Epithelial cell of esophagus (primary cell): ENCODE measurements at places on chromosomes 3 and 15.

DNA sequence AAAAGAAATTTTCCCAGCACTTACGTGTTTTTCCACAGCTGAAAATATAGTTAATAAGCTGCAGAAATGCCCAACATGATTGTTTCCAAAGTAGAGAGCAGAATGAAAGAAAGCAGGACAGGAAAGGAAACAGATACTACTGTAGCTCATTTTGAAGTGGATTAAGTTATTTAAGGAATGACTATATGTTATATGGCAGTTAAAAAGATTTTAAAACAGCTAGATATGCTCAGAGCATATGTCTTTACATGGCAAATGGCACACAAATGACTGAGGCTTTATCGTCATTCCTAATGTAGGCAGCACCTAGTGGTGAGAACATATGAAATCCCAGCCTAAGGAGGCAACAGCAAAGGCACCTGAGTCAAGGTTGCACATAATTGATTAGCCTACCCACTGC, 106.6 kb upstream of the SEMA6D start:
- no peak for DNase-seq

DNA sequence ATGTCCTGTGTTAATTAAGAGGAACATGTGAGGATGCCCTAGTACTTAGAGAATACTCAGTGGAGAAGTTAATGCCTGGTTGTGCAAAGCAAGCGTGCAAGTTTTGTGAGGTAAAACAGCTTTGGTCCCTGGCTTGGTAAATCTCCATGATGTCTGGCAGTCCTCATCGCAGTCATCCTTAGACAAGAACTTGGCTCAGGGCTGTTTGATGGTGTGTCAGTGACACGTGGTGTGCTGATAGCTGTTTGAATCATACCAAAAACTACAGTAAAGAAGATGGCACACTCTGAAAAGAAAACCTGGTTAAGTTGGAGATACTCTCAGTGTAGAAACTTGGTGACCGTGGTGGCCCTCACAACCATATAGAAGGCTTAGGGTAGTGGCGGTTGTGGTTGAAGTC, 361.7 kb downstream of the FEZF2 start:
- DNase-seq = peak; percentile 55

GRCh38 chr3:139132976-139133375, 88.3 kb upstream of the PRR23C start:
- DNase-seq = no peak

GRCh38 chr3:171388527-171388926, 71.7 kb downstream of the TNIK start:
- no peak for DNase-seq

DNA sequence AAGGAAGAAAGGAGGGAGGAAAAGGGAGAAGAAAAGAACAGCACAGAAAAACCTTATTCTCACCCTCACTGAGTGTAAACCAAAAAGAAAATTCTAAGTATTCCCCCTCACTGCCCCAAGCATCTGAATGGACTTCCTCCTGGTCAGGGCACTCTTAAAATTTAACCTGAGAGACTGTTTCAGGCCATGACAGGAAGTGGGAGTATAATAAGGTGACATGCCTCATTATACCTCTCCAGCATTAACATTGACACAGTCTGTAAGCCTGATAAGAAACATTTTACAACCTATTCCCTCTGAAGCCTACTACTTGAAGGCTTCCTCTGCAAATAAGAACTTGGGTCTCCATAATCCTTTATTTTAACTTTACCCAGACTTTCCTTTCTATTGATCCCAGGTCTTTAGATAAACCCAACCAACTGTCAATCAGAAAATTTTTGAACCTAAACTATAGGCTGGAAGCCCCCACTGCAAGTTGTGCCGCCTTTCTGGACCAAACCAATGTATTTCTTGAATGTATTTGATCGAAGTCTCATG, 41.7 kb downstream of the SLCO2A1 start:
- no peak for DNase-seq

DNA sequence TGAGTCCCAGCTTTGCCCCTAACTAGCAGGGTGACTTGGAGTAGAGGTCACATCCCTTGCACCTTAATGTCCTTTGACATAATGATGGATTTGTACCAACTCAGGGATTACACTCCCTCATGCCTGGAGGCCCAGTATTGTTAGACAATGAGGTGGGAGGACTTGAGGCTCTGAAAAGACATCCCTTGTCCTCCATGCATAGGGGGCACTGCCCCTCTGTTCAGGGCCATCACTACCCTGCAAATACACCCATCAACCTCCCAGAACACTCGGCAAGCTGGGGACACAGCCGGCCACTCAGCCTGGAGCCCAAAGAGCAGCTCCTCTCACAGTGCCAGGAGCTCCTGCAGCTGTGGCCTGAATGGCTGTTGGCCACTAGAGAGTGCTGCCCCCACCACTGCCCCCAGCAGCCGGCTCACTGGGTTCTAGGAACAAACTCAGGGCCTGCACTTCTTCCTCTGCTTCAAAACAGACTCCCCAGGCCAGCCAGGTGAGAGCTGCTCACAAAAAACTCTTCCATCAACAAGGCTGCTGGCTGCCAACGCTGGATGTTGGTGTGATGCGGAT, 90.2 kb downstream of the GABRB3 start:
- no peak for DNase-seq

- no peak for DNase-seq
Measured at GRCh38 chr3:77324105-77324504, 284.2 kb downstream of the ROBO2 start.

GRCh38 chr15:75416584-75416983, 34.9 kb downstream of the SIN3A start:
- DNase-seq = no peak

- DNase-seq = no peak
Measured at GRCh38 chr15:35182841-35183479, 97.9 kb upstream of the NANOGP8 start.

DNA sequence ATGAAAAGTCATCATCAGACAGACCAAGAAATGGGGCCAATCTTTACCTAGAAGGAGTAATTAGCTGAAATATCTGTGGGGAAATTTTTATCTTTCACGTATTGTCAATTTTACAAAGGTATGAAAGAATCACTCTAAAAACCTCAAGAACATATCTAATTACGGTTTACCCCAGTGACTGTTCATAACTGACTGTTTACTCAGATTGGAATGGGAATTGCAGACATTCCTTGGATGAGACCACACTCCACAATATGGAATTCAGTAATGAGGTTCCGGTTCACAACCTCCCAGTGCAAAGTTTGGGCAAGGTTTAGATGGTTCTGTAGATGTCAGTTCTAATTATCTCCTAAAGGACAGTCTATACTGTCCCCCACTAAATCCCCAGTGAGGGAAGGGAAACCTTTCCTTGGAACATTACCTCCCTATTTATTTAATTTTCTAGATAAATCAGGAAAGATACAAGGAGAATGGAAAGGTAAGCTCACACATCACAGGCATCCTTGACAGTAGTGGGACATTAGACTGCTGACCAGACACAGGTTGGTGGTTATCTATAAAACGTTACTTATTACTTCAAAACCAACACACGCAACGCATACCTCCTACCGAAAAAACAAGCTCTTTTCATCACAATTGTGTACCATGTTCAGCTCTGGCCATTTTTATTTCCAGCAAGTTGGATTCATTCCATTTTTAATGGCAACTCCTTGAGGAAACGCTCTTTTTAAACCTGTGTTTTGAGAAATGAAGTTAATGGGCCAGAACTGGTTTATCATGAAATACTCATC, 129.9 kb downstream of the RORA start:
- no peak for DNase-seq

GRCh38 chr3:149474250-149474817, at the start of gene TM4SF4:
Gene TM4SF4, plus strand, starts transcription at chr3:149474697. Its CDS starts 181 bp downstream, at chr3:149474878.
- no peak for DNase-seq

- DNase-seq = no peak
Measured at GRCh38 chr15:93823971-93824913, 407.1 kb upstream of the MCTP2 start.

DNA sequence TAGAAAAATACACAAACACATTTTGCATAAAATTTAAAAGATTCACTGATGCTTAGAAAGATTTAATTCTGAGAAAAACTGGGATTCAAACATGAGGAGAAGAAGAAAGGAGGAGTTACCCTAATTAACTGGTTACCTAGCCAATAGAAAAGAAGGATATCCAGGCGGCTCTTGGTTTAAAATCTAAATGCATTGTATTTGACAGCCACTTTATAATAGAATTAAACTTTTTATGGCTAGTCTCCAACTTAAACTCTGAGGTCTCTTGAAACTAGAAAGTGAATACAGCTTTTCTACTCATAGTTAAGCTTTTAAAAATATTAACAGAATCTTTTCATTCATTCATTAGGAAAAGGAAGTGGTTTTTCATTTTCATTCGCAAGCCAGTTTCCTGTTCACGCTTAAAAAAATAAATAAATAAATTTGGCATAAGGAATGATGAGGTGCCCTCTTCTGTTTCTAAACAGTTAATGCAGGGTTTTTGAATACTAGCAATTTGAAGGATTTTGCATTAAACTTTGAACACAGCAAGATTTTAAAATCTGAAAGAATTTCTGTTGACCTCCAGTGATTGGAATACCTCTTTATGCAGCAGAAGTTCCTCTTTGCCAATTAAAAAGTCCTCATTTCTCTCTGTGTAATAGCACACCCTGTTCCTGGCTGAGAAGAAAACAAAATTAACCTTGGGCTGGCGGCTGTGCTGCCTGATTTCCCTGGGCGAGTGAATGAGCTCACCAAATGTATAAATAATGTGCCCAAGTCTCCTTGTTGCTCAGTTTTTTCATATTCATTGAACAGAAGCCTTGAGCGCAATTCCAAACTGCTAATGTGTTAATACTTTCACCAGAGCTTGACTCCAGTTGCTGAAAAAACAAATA, 105.1 kb downstream of the ZMAT3 start:
- peak; percentile 51 for DNase-seq

DNA sequence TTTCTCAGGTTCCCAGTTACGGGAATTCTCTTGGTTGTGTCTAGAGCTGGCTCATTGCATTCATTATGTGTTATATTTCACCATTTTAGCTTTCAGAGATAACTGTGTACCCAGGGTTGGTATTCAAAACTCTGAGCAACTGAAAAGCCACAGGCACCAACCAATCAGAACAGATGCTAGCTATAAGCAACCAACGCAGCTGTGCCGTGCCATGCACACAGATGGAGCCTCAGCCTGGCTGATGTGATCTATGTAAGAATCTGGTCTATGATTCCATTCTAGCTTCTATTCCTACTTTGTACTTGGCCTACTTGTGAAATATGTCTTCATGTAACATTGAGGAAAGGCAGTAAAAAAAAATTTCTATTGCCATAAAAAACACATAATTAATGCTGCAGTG, 95.0 kb upstream of the CCDC80 start:
- DNase-seq = no peak

- DNase-seq = no peak
Measured at GRCh38 chr3:146640361-146640760, 35.2 kb upstream of the PLSCR5 start.

DNA sequence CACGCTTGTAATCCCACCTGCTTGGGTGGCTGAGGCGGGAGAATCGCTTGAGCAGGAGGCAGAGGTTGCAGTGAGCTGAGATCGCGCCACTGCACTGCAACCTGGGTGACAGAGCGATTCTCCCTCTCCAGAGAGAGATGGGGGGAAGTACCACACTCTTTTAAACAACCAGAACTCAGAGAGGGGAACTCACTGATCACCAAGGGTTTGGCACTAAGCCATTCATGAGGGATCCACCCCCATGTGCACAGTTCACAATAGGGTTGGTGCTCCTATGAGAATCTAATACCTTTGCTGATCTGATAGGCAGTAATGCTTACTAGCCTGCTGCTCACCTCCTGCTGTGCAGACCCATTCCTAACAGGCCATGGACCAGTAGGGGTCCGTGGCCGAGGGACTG, 51.6 kb downstream of the QTRT2 start:
- no peak for DNase-seq

DNA sequence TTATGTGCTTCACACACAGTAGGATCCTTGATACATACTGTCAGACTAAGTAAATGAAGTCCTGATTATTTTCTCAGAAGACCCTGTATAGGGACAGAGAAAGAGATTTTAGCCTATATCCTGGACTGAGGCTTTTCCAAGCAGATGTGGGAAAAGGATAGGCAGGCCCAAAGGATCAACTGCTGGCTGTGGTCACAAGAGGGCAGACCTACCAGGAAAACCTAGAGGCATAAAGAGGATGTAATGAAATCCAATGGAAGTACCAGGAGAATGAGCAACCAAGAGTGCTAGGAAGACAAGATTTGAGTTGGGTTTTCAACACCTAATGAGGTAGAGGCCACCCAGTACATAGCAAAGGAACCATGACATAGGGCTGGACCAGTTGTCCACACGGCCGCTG, 23.1 kb downstream of the DCLK3 start:
- peak; percentile 23 for DNase-seq

DNA sequence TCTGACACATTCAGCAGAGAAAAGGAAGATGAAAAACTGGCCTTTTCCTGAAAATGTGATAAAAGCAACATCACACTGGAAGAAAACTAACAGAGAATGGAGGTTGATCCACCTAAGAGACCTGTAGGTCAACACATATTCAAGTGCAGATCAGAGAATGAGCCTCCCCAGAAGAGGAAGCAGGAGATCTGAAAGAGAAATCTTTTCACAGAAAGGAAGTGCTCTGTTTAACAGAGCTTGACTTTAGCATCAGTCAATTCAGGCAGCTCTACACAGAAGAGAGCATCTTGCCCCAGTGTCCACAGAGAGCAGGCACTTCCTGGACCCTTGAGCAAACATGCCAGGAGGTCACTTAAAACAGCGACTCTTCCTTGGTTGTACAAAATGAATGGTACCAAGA, 655.4 kb upstream of the GBE1 start:
- no peak for DNase-seq
